ENCODE measurements at places on chromosomes 3 and 15.

- no peak for DNase-seq
These were observed 65.3 kb downstream of the FAIM start for GRCh38 chr3:138673641-138674530.

DNA sequence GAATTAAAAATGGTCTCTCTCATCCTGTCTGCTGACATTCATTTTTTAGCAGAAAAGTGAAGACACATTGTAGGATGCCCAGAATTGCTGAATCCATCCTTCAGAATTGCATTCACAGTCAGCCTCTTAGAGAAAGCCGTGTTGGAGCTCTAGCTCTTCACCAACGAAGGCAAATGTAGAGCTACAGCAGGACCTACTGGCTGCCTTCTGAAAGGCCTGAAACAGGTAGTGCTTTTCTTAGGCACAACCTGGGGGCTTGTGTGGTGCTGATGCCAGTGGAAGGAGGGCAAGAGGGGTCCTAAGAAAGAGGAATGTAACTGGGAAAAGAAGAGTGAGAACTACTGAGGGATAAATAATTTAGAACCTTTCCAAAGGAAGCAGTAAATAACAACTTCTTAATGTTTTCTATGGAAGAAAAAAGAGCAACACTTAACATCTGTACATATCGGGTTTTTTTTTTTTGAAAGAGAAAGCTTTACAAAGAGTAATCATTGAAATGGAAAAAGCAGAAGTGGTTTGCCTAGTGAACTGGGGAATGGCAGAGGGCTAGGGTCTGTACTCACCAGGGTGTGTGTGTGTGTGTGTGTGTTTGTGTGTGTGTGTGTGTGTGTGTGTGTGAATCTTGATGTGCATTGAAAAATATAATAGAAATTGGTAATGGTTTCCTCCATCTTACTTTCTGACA lies 297.8 kb downstream of the SATB1 start:
- DNase-seq, result no peak

GRCh38 chr3:155753038-155753639 lies 8.3 kb upstream of the PLCH1 start:
- no peak for DNase-seq

DNA sequence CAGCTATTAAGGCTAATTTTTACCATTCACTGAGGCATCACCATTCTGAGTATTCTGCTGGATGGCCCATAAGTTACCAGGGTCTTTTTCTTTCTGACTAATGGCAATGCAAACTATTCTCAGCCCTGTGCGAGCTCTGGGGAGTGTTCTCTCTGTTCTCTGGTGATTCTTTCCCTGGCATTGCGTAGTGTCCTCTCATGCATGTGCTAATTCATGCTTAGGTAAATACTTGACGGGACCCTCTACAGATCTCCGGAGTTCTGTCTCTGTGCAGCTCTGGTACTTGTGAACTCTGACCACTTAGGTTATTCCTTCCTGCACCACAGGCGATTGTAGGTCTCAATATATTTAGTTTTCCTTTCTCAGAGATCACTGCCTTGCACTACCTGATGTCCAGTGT lies 34.8 kb downstream of the UBE2E1 start:
- DNase-seq, result no peak

DNA sequence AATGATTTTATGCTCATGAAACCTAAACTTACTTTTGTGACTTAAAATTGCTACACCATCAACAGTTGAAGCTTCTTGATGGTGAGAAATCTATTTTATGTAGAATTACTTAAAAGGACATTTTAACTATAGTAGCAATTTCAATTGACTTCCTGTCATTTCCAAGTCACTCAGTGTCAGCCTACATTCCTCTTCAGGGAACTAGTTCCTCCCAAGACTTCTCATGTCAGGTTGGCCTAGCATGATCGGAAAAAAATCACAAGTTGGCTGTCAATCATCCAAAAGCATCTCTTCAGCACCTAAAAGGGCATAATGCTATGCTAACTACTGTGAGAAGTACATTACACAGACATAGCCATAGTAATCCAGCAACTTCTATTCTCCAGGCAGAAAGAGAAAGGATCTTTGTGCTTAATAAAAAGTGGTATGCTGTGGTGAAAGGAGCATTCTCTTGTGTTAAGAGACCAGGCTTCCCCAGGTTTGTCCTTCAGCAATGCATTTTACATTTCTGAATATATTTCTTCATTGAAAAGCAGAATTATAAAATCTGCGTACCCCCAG lies 893.7 kb downstream of the AGBL1 start:
- no peak for DNase-seq

DNA sequence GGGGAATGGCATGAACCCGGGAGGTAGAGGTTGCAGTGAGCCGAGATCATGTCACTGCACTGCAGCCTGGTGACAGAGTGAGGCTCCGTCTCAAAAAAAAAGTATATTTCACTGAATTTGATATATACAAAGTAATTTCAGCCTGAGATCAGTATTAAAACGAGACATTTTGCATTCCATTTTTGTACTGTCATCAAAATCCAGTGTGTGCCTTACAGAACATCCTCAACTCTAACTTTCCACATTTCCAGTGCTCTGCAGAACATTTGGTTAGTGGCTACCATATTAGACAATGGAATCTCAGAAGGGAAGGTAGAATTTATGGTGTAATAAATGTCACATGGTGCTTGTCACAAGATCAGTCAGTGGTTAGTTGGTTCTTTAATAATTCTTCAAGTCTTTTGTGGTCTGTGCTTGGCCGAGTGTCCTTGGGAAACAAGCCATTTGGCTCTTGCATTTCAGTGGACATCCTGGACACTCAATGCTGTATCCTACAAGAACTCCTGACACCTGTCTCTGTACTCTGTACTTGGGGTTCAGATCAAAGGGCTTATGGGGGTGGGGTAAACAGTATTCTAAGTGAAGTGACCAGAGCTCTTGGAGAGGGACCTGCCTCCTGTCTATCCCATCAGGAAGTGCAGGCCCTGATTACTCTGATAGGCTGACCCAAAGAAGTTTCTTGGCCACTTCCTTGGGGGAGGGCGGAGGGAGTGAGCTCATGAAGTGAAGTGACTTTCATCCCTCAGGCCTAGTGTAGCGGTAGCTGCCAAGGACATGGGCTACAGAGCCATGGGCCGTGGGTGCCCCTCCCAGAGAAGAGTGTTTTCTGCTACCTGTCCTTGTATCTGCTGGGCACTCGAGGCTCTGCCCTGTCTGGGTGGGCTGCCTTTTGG lies 3.7 kb downstream of the ACVR2B start:
- DNase-seq, result no peak

DNA sequence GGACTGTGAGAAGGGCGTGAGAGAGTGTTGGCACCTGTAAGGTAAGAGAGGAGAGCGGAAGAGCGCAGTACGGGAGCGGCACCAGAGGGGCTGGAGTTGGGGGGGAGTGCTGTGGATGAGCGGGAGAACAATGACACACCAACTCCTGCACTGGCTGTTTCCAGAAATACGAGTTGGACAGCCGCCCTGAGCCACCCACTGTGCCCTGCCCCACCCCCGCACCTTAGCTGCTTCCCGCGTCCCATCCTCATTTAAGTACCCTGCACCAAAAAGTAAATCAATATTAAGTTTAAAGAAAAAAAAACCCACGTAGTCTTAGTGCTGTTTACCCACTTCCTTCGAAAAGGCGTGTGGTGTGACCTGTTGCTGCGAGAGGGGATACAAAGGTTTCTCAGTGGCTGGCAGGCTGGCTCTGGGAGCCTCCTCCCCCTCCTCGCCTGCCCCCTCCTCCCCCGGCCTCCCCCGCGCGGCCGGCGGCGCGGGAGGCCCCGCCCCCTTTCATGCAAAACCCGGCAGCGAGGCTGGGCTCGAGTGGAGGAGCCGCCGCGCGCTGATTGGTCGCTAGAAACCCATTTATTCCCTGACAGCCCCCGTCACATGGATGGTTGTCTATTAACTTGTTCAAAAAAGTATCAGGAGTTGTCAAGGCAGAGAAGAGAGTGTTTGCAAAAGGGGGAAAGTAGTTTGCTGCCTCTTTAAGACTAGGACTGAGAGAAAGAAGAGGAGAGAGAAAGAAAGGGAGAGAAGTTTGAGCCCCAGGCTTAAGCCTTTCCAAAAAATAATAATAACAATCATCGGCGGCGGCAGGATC lies at the start of gene SOX2:
TSS of gene SOX2 (plus strand) at position 601 of the 811 bp plus-strand sequence. CDS start 436 bp downstream, outside the sequence.
- DNase-seq, result peak; percentile 94

GRCh38 chr15:68205954-68206539 lies 915 bp upstream of the CALML4 start:
- DNase-seq, result no peak

- DNase-seq, result no peak
These were observed 118.3 kb downstream of the PROS1 start for GRCh38 chr3:93855401-93855800.

GRCh38 chr3:151085889-151086483 lies 522 bp downstream of the MED12L start:
- DNase-seq, result peak; percentile 79

- peak; percentile 63 for DNase-seq
These were observed 11.4 kb downstream of the NEK10 start for GRCh38 chr3:27357665-27358258.

DNA sequence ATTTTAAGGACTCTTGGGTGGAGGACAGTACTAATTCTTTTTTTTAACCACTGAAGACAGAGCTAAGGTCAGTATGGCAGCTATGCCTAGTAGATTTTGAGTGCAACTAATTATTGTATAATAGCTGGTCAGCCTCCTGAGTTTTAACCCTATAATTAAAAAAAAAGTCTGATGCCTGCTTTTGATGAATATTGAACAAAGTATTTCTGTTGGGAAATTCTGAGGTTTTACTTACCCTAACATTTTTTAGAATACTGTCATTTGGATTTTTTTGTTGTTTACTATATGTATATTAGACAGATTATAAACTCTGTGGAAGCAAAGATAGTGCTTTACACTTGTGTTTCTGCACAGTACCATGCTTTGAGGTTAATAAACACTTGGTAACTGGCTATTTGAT lies 20.8 kb downstream of the TCF12 start:
- DNase-seq, result no peak

DNA sequence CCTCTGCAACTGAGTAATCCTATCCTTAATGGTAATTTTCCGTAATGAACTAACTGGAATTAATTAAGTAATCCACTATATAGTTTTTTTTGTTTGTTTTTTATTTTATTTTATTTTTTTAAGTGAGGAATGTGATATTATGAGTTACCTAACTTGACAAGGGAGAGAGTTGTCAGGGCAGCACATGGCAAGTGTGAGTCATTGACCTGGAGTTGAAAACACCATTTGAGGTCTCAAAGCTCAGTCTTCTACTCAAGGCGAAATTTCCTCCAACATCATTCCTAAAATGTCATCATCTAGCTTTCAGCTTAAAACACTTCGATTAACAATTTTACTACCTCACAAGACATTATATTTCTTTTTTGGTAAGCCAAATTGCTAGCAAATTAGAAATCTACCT lies 87.8 kb downstream of the NECTIN3 start:
- DNase-seq, result no peak

DNA sequence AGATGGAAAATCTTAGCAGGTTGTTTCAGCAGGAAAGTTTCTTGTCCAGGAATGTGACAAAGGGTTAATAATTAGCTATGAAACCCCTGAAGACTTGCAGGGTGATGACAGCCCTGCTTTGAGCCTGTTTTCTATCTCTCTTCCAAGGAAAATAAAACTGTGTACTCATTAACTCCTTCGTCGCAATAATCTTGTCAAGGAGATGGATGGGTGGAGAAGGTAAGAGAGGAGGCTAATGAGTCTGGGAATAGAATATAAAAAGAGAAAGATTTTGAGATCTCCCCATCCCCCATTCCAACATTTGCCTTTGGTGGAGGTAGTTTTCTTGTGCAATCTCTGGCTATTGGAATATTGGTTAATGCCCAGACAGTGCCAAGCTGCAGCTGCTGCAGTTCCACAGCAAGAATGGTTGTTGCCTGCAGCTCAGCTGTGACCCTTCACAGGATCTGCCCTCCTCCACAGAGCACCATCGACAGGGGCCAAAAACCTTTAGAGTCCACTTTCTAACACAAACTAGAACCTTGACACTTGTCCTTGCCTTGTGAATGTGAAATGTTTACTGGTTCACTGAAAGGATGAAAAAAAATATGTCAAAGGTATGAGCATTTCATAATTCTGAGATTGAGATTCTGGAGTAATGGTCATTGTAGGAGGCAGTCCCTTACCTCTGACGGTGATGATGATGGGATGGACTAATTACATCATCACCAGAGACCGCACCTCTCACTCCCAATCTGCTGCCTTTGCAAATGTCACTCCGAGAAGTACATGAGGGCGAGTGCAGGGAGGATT lies 4.2 kb upstream of the LRIG1 start:
- no peak for DNase-seq

DNA sequence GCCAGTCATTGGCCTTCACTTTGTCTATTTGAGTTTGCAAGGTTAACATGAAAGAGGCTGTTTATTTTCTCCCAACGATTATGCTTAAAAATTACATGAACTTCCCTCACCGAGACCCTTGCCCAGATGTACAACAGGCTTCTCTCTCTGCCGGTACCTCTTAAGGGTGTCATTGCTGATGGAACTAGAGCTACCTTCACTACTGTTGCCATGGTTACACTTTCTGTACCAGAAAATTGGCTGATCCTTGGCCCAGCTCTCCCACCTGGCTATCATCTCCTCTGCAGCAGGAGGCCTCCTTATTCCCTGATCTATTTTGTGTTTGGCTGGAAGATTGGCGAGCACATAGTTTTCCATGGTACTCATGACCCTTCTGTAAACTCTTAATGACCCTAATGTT lies 24.0 kb upstream of the LIPC start:
- no peak for DNase-seq

DNA sequence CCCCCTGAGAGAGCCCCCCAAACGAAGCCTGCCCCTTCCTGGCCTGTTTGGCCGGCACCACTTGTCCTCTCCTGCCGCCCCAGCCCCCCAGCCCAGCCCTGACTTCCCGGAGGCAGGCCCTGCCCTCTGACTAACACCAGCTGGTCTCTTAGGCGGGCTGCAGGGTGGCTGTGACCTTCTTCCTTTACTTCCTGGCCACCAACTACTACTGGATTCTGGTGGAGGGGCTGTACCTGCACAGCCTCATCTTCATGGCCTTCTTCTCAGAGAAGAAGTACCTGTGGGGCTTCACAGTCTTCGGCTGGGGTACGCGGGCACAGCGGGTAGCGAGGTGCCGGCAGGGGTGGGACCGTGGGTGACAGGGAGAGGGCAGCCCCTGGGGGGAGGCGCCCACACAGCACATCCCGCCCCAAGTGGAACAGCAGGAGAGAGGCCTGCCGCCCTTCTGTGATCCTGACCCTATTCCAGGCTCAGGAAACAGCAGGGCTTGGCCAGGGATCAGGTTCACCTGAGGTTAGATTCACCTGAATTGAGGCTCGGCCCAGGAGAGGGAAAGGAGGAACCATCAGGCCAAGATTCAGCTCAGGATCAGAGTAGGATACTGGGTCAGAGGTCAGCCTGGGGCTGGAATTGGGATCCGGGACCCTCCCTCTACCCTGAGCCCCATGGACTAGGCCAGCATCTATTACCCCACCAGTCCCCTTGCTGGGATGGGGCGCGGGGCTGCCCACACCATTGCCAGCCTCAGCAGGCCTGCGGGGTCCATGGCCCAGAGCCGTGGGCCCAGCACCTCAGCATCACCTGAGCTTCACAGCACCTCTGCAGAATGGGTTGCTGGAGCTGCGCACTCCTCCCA lies 21.9 kb downstream of the PTH1R start:
- DNase-seq, result no peak
